Activated naive CD8-positive, alpha-beta T cell treated with anti-CD3 and anti-CD28 coated beads for 36 hours (primary cell): ENCODE measurements at places on chromosomes 7 and 10.

- no peak for DNase-seq
These were observed 260.8 kb downstream of the SNX13 start for GRCh38 chr7:17679458-17679857.

DNA sequence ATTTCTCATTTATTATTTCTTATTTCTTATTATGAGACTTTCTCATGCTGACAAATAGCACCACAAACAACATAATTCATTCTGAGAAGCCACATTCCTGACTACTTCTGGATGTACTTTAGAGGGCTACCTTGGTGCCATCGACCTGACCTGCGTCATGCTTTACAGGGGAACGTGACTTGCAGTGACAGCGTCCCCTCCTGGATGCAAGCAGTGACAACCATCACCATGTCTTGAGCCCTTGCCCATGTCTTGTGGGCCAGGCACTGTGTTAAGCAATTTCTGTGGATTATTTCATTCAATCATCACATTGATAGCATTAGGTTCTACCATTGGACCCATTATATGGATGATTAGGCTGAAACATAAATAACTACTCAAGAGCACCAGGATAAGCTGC, 137.0 kb downstream of the ANK3 start:
- no peak for DNase-seq

DNA sequence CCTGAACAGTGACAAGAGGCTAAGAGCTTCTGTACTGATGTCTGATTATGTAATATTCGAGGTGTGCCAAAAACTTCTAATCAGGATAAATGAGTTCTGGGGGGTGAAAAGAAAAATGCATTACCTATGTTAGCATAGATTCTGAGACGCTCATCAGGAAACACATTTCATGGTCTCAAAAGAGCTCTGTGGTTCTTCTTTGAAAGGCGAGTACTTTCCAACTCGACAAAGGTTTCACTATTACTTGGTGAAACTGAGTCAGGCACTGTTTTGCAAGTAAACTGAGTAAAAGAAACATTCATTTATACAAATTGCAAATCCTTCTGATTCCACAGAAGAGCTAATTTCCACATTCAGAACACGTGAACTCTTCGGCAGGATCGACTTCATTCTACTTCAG, 523.2 kb downstream of the GATA3 start:
- no peak for DNase-seq

- no peak for DNase-seq
These were observed 74.8 kb upstream of the FOXK1 start for GRCh38 chr7:4607311-4607729.

GRCh38 chr10:26650406-26650805, 47.1 kb upstream of the PDSS1 start:
- no peak for DNase-seq
